Stimulated activated memory B cell treated with anti-CD40 and anti-IgM and Interleukin-4, amounts not matched to agents 10 μg/mL and 1 μg/mL and 100 μg/mL, for 72 hours (primary cell): ENCODE measurements at places on chromosomes 5 and 9.

GRCh38 chr5:106822851-106823250 is 847.9 kb downstream of the EFNA5 start:
- no peak for ATAC-seq

- no peak for ATAC-seq
Measured at GRCh38 chr5:168944004-168944403, 356.9 kb downstream of the SLIT3 start.

DNA sequence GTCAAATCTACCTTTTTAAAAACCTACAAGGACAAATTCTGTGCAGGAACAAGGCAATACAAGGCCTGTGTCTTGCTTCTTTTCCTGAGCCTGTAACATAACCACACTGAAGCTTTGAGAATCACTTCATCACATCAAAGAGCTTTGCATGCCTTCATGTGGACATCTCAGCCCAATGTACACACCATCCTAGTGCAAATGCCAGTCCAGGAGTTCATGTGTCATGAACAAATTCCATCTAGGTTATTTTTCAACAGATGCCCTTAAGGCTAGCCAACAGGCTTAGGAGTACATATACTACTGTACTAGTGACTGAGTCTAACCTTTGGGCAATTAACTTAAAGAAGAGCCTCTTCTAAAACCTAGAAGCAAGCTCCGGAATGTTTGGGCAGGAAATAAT is 106.4 kb downstream of the CDH10 start:
- no peak for ATAC-seq

DNA sequence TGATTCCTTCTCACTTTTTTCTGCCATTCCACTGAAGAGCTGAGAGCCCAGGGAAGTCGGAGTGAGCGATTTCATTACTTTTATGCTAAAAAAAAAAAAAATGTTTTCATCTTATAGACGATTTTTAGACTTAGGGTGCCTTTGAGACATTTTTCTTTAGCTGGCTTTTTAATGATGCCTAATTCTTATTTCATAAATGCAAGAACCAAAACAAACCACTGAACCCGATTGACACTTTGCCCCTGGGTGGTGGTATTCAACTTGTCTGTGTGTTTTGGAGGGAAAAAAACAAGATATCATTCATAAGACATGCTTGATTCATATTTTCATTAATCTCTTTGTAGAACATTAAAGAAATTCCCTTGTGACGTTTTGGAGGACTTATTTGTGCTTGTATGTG is 2.4 kb downstream of the TLE4 start:
- ATAC-seq: no peak

GRCh38 chr9:77843871-77844155 is 187.8 kb downstream of the GNAQ start:
- ATAC-seq: no peak

- ATAC-seq: no peak
Measured at GRCh38 chr9:20382460-20383071, 239.7 kb downstream of the MLLT3 start.

DNA sequence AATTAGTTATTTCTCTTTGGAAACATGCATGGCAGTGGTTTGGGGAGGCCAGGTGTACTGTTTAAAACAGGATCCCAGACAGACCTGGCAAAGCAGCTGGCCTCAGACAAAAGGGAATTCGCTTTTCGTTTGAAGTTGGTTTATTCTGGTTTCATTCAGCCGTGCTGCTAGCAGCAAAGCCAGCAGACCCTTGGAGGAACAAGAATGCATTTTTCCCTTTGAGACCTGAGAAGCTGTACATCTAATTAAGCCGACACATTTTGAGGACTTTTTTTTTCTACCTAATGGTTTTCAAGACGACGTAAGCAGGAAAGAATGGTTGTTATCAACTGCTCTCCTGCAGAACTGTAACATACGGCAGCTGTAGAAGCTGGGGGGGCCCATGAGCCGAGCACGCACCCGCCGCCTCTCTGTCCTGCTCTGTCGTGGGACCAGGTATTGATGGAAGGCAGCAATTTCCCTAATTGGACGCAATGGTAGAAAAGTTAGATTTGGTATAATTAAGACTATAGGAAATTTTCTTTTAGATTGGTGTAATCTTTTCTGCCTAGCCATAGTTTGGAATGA is 13.6 kb downstream of the PLEKHG4B start:
- no peak for ATAC-seq

GRCh38 chr5:66933066-66933465 is 263.5 kb downstream of the CD180 start:
- no peak for ATAC-seq

DNA sequence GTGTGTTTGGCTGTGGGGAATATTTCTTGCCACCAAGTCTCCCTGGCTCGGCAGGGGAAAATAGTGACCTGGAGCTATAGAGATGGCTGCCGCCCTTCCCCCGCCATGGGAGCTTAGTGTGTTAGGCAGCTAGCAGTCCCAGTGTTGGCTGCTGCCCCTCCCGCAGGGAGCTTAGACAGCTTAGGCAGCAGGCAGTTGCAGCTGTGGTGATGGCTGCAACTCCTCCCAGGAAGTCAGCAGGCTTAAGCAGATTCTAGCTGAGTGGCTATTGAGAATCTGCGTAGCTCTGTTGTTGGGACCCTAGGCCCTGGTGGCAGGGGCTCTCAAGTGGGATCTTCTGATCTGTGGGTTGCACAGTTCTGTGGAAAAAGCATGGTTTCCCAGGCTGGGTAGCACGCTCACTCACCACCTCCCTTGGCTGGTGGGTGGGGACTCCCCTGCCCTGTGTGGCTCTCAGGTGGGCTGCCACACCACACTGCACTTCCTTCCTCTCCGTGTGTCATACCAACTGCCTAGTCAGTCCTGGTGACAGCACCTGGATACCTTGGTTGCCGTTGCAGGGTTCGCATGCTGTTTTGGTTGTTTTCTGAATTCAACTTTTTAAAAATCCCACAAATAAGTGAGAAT is 9.3 kb downstream of the OR1N2 start:
- ATAC-seq: peak; percentile 39

DNA sequence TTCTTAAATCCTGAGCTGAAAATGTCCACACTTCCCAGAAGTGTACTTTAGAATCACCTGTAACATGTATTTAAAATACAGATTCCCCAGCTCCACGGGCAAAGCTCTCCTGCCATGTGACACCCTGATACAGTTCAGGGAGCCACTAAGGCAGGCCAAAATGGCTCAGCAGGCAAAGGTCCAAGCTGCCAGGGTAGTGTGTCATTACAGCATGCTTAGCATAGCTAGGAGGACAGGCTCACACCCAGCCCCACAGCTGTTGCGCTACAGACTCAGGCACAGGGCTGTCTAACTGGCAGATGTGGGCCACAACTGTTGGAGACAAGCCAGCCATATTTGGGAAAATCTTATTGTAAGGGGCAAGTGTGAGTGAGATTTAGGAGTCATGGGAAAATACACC is 73.0 kb downstream of the C9orf85 start:
- ATAC-seq: no peak

DNA sequence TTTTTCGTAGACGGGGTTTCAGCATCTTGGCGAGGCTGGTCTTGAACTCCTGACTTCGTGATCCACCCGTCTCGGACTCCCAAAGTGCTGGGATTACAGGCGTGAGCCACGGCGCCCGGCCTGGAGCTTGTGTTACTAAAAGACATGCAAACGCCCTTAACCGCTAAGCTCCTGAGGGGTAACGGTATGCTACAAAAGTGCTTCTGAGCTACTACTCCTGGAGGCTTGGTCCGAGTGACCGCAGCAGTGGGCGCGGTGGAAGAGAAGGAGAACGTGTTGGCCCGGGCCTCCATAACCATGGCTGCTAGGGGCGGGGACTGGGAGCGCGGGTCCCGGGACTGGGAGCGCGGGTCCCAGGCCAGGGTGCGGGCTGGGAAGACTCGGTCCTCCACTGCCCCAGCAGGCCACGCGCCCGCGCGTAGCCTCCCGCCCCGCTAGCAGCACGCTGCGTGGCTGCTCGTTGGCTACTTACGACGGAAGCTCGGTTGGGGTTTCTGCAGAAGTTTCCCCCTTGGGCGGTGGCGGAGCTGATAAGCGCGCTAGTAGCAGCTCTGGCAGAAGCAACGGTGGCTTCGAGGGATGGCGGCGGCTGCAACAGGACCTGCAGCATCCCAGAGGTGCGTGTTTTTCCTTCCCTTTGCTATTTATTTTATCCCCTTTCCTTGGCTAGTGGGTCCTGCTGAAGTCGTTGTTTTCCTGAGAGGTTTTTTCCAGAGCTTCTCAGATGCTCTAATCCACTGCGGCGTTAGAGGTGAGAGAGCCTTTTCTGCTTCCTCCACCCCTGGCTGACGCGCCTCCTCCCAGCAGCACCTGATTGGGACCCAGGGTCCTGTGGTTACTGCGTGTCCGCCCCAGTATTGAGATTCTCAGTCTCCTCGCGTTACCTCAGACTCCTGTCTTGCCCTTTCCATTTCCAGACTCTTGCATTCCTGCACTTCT is 69.2 kb upstream of the CCDC180 start:
- peak; percentile 95 for ATAC-seq

GRCh38 chr5:161850491-161850890 is 2.6 kb downstream of the GABRA1 start:
- ATAC-seq: no peak

DNA sequence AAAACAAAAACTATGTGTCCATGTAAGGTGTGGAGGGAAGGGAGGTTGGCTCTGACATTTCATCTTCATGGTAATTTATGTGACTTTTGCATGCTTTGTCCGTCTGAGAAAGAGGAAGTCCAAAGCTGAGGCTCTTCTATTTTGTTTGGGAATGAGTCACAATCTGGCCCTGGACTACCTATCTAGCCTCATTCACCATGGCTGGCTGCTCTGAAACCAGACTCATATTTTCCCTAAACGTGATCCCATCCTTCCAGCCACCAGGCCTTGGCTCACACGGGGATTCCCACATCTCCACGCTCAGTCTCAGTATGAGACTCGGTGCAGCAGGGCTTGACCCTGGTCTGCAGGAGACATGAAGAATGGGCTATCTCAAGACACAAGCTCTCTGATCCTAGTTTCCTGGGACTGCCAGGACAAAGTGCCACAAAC is 672.8 kb downstream of the ACTL7B start:
- ATAC-seq: peak; percentile 86

DNA sequence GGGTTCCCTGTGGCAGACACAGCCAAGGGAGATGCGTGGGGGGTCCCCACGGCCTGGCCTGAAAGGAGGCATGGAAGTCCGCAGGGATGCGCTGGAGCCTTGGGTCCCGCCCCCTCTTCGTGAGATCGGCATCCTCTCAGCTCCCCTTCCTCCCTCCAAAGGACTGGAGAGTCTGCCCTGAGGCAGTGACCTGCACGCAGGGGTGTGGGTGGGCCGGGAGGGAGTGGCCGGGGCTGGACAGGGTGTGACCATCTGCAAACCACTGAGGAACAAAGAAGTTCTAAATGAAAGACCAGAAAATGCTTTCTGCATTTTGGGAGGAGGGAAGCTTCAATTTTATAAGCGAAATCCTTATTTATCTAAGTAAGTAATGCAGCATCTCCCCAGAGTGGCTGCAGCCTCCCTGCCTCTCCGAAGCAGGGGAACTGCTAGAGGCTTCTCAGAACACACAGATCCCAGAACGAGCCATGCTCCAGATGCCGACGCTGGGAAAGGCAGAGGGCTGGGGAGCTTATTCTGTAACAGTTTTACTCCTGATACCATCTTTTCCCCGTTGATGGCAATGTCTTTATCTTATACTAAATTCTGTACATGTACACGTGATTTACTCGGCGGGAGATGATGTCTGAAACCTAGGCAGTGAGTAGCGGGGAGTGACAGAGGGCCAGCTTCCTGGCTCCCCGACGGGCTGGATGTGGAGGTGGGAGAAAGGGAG is 221.7 kb downstream of the FANCC start:
- no peak for ATAC-seq

DNA sequence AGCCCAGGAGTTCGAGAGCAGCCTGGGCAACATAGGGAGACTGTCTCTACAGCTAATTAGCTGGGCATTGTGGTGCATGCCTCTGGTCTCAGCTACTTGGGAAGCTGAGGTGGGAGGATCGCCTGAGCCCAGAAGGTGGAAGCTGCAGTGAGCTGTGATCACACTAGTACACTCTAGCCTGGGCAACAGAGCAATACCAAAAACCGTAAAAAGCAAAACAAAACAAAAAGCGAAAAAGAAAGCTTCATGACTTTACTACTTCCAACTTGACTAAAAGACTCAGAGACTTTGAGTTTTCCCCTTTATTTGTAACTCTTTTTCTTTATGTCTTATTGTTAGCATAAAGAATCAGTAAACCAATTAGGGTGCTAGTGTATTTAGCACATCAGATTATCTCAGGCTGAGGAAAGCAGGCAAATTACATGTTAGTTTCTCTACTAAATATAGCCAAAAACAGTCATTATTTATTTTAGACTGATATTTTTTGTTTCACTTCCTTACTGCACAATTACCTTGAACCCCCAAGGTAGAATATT is 5.4 kb downstream of the RAD17 start:
- ATAC-seq: no peak

GRCh38 chr9:127021664-127022363 is 100.6 kb downstream of the ANGPTL2 start:
- ATAC-seq: no peak

GRCh38 chr5:180100621-180101450 is 29.3 kb upstream of the RNF130 start:
- ATAC-seq: no peak

DNA sequence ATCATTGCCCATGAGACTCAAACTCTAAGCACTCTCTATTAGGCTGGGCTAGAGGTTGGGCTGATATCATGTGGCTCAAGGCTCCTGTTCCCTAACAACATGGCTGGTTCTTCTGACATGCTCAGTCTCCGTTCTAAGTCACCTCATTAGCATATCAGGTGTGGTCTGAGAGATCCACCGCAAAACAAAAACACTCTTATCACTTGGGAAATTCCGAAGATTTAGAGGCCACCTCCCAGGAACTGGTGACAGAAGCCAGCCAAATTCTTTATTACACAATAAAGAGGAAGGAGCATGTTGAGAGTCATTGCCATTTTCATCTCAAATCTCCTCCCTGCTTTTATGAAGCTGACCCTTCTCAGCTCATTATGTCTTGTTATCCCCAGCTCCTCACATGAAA is 107.6 kb downstream of the MSX2 start:
- ATAC-seq: no peak

DNA sequence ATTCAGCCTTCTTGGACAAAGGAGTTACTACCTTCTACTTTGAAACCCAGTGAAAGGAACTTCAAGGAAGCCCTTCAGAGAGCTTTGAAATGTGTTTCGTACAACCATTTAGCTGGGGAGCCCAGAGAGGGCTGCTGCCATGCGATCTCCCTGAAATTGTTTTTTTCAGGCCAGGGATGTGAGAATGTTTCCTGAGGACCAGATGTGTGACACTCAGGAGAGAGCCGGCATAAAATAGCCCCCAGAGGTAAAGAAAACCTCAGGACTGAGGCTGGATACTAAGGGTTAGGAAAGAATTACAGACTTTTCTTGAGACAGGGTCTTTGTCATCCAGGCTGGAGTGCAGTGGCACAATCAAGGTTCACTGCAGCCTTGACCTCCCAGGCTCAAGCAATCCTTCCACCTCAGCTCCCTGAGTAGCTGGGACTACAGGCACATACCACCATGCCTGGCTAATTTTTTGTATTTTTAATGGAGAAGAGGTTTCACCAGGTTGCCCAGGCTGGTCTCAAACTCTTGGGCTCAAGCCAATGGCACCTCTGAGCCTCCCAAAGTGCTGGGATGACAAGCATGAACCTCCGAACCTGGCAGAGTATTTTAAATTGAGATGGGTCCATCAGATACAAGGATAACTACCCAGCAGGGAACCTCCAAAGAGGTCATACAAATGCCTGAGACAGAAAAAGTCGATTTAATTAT is 8.4 kb downstream of the RPL37 start:
- no peak for ATAC-seq
